ENCODE measurements at places on chromosomes 2 and 18.

DNA sequence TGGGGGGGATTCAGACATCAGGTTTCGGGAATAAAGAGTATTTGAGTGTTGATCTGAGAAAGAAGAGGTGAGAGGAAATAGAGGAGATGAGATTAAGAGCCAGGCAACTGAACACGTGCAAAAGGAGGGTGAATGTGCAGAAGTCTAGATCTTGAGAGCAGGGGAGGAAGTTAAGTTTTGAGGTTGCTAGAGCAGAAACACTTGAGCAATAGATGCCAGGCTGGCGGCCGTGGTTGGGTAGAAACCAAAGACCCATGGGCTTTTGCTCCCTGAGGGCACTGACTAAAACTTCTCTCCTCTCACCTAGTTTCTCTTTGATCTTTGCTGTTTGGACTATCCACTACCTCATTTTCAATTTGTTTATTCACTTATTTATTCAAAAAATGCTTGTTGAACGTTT, 116.0 kb downstream of the CDC42EP3 start:
- no peak for DNase-seq

DNA sequence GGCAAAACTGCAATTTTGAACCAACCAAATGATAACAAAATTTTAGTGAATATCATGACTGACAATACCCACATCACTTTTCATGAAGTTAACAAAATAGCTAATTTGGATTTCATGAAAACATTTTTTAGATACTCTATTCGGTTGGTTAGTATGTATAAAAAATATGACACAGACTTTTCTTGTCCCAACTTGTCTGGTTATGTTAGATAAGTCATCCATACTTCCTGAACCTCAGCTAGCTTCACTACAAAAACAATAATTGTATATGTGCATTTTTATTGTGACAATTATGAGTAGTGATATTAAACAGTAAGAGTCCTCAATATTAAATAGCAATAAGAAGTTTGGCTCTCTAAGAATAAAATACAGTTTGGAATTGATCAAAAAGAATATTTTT, 408.1 kb upstream of the DSEL start:
- no peak for DNase-seq

- no peak for DNase-seq
These were observed 14.9 kb downstream of the KIAA1328 start for GRCh38 chr18:36843784-36844183.

- no peak for DNase-seq
These were observed 159.0 kb upstream of the HAAO start for GRCh38 chr2:42951263-42951938.

DNA sequence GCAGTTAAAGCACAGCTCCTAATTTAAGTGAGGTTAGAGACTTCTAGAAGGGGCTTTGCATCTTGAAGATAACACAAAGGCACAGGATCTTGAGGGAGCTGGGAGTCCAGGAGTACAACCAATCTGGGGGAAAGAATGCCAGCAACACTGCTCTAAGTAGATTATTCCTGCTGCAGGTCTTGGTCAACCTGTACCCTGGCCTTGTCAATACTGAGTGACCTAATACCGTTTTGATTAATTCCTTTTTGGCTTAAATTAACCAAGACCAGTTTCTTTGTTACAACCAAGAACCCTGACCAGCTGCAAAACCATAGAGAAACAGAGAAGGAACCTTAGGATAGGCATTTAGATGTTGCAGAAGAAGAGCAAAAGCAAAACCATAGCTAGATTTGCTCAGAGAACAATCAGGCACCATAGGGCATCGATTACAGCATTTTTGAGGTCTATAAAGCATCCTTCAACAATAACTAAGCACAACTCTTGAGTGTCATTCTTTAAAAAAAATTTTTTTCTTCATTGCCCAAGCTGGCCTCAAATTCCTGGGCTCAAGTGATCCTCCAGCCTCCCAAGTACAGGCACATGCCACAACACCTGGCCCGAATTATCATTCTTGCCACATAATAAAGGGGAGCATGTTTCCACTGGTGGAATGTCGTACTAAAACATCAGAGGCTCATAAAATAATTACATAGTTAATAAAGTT, 6.3 kb downstream of the STARD7 start:
- DNase-seq: no peak

GRCh38 chr2:226308986-226309385, 490.6 kb downstream of the IRS1 start:
- DNase-seq: no peak

DNA sequence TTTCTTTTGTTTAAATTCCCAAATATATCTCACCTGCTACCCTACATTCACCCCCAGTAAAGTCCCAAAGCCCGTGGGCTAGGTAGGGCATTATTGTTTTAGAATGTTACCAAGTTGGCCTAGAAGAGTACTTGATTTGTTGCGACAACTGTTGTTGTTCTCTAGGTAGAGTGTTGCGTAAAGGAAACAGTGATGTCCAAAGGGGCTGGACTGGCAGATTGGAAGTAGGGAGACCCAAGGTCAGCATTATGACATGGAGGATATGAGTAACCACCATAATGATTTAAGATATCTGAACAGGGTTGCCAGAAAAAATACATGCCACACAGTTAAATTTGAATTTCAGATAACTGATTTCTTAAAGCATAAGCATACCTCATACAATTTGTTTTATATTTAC, 39.2 kb downstream of the SCN1A start:
- no peak for DNase-seq

GRCh38 chr18:2442726-2443275, 128.5 kb downstream of the METTL4 start:
- no peak for DNase-seq

- DNase-seq: no peak
These were observed 1544.4 kb downstream of the LRP1B start for GRCh38 chr2:140586379-140586778.

DNA sequence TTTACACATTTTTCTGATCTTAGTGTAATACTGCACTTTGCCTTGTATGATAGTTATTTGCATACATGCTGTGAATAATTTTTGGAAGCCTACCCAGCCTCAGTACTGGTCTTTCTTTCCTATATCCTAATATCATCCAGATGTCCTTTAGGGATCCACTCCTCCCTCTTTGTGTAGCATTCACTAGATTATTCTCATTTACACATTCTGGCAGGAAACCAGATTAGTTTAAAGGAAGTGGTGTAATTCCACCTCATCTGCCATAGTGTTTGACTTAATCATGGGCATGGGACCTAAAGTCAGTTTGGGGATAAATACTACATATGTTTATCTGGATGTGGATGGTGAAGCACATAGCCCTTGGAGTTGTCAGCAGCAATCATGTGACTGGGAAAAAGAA, 444.9 kb upstream of the MAP2 start:
- no peak for DNase-seq

- DNase-seq: peak; percentile 56
These were observed 697 bp downstream of the KCMF1 start for GRCh38 chr2:84971510-84972206.
